ENCODE measurements at places on chromosomes 3 and 15.

- DNase-seq: no peak
Observed at GRCh38 chr3:159948429-159949144, 40.0 kb upstream of the IL12A start.

DNA sequence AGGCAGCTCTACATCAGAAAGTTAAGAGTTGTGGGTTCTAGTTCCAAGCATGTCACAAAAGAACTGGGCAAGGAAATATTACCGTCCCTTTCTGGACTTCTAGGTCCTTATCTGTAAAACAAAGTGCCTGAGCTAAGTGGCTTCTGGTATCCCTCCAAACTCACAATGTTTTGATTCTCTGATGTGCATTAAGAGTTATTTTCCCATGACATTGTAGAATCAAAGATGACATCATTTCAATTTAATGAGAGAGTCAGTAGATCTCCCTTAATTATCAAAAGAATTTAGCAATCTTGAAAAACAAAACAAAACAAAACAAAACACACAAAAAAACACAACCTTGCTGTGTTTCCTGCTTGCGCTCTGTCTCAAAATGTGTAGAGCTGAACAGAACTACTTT lies 88.7 kb downstream of the DUT start:
- no peak for DNase-seq

DNA sequence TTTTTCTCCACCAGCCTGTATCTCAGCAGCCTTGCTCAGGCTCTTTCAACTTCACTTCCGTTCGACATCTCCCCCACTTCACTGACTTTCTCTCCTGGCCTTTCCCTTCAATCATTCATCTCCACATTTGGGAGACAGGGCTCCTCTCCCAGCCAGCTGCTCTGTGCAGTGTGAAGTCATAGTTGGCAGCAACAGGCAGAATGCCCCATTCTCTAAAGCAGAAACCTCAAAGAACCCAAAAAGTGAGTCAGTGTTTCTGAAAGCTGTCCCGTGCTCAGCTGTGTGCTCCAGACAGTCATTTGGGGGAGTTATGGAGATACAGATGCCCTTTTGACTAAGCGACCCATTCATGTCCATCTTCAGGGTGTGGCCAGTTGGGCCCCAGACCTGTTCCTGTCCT lies 54.3 kb downstream of the NTRK3 start:
- DNase-seq: no peak

GRCh38 chr3:32968166-32968919 lies 16.9 kb downstream of the CCR4 start:
- no peak for DNase-seq

- DNase-seq: no peak
Observed at GRCh38 chr3:143188881-143189280, 69.3 kb downstream of the CHST2 start.

- DNase-seq: no peak
Observed at GRCh38 chr3:138497851-138498250, 63.4 kb downstream of the ESYT3 start.

- DNase-seq: no peak
Observed at GRCh38 chr3:37871858-37872257, 10.2 kb downstream of the CTDSPL start.

Measured in germinal center (tissue), 1 donor.